ENCODE measurements at places on chromosomes 2 and 18. TPM values are rescaled to one million over a fixed set of nuclear protein-coding genes. Genes with fewer than 3 reads are reported as not detected.

The C2orf66 gene
- total RNA-seq, result not detected

The SCTR gene
- total RNA-seq, result not detected

The MC4R gene
- total RNA-seq, result not detected

The RESP18 gene
- not detected for total RNA-seq

DNA sequence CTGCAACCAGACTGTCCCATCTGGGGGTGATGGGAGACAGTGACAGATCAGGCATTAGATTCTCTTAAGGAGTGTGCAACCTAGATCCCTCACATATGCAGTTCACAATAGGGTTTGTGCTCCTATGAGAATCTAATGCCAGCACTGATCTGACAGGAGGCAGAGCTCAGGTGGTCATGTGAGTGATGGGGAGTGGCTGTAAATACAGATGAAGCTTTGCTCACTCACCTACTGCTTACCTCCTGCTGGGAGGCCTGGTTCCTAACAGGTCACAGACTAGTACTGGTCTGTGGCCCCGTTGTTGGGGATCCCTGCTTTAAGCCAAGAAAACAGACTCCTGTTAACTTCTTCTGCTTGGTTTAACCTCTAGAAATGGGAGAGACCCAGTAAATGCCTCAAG, 3.2 kb downstream of the CYP27A1 start:
- peak; percentile 58 for DNase-seq
- H3K27me3 ChIP-seq, result no peaks in the 10 kb centered on the region
- no peak overlapping the region for H3K4me3 ChIP-seq
- H3K4me1 ChIP-seq, result peaks cover 82% of the 10 kb centered on the region
- peaks cover 2% of the 10 kb centered on the region for H3K36me3 ChIP-seq

DNA sequence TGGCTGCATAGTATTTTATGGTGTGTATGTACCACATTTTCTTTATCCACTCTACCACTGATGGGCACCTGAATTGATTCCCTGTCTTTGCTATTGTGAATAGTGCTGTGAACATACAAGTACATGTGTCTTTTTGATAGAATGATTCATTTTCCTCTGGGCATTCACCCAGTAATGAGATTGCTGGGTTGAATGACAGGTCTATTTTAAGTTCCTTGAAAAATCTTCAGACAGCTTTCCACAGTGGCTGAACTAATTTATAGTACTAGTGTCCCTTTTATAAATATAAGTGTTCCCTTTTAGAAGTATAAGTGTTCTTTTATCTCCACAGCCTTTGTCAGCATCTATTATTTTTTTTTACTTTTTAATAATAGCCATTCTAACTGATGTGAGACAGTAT, 303.9 kb upstream of the EPHA4 start:
- no peak overlapping the region for H3K27ac ChIP-seq
- no peaks in the 10 kb centered on the region for H3K27me3 ChIP-seq
- no peaks in the 10 kb centered on the region for H3K4me1 ChIP-seq
- DNase-seq, result no peak
- H3K4me3 ChIP-seq, result no peak overlapping the region
- no peaks in the 10 kb centered on the region for H3K36me3 ChIP-seq

- H3K4me3 ChIP-seq, result no peak overlapping the region
- H3K4me1 ChIP-seq, result no peaks in the 10 kb centered on the region
- H3K27me3 ChIP-seq, result no peaks in the 10 kb centered on the region
- H3K27ac ChIP-seq, result no peak overlapping the region
- DNase-seq, result no peak
Observed at GRCh38 chr2:172635548-172635947, 79.7 kb downstream of the PDK1 start.

GRCh38 chr2:176820371-176820932, 392.1 kb upstream of the HNRNPA3 start:
- DNase-seq, result no peak
- peaks cover 31% of the 10 kb centered on the region for H3K27me3 ChIP-seq
- H3K4me3 ChIP-seq, result no peak overlapping the region
- H3K4me1 ChIP-seq, result no peaks in the 10 kb centered on the region
- no peaks in the 10 kb centered on the region for H3K36me3 ChIP-seq
